MCF 10A (cell line): ENCODE measurements at places on chromosomes 2 and 18.

- peaks cover 11% of the 10 kb centered on the region for H3K4me1 ChIP-seq
- no peak overlapping the region for H3K27ac ChIP-seq
- DNase-seq = no peak
- peaks cover 2% of the 10 kb centered on the region for H3K27me3 ChIP-seq
Observed at GRCh38 chr2:85783796-85784195, 30.0 kb downstream of the ATOH8 start.

DNA sequence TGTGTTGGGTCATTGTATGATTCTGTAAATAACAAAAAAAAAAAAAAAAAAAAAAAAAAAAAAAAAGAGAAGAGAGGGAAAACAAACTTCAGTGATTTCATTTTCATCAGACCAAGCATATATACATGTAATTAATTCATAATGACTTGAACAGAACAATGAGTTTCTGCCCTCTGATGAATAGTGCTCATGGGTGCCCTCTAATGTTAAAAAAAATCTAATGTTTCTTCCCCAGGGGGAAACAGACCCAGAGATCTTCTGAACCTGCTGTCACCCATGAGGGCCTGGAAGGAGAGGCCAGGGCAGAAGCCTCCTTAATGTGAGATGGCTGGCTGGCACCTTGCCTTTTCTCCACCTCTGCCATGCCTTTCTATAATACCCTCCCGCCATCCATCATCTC lies 289.2 kb downstream of the ZNF521 start:
- H3K27me3 ChIP-seq = no peaks in the 10 kb centered on the region
- DNase-seq = peak; percentile 1
- no peak overlapping the region for H3K4me3 ChIP-seq

GRCh38 chr2:212328136-212328535 lies 210.5 kb downstream of the ERBB4 start:
- H3K36me3 ChIP-seq = no peaks in the 10 kb centered on the region
- no peak overlapping the region for H3K27ac ChIP-seq
- H3K4me1 ChIP-seq = no peaks in the 10 kb centered on the region
- no peak overlapping the region for H3K4me3 ChIP-seq
- peaks cover 14% of the 10 kb centered on the region for H3K27me3 ChIP-seq
- no peak for DNase-seq

GRCh38 chr2:168916331-168916675 lies 15.2 kb downstream of the G6PC2 start:
- H3K4me3 ChIP-seq = no peak overlapping the region
- DNase-seq = no peak
- H3K4me1 ChIP-seq = peaks cover 5% of the 10 kb centered on the region
- H3K27ac ChIP-seq = no peak overlapping the region
- H3K27me3 ChIP-seq = peaks cover 61% of the 10 kb centered on the region
- H3K36me3 ChIP-seq = no peaks in the 10 kb centered on the region

DNA sequence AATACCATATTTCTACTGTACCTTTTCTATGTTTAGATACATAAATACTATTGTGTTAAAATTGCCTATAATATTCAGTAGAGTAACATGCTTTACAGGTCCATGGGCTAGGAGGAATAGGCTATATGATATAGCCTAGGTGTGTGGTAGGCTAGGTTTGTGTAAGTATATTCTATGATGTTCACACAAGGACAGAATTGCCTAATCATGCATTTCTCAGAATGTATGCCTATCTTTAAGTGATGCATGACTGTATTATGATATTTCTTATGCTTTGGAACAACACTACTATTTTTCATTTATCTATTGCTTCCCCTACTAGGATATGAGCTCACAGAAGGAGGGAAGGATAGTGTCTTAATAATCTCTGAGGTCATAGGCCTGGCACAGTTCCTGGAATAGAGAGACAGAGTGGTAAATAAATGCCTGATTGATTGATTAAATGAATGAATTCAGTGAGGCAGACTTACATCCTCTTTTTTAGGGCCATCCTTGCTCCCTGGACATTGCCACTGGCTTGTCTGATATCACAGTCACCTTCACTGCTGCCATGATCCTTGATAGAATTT lies 121.0 kb downstream of the MYO3B start:
- H3K36me3 ChIP-seq = no peaks in the 10 kb centered on the region
- no peak for DNase-seq
- no peak overlapping the region for H3K27ac ChIP-seq
- no peaks in the 10 kb centered on the region for H3K4me1 ChIP-seq
- no peak overlapping the region for H3K4me3 ChIP-seq

GRCh38 chr18:77300579-77300978 lies 50.9 kb downstream of the GALR1 start:
- H3K4me3 ChIP-seq = no peak overlapping the region
- no peak overlapping the region for H3K27ac ChIP-seq
- no peak for DNase-seq

DNA sequence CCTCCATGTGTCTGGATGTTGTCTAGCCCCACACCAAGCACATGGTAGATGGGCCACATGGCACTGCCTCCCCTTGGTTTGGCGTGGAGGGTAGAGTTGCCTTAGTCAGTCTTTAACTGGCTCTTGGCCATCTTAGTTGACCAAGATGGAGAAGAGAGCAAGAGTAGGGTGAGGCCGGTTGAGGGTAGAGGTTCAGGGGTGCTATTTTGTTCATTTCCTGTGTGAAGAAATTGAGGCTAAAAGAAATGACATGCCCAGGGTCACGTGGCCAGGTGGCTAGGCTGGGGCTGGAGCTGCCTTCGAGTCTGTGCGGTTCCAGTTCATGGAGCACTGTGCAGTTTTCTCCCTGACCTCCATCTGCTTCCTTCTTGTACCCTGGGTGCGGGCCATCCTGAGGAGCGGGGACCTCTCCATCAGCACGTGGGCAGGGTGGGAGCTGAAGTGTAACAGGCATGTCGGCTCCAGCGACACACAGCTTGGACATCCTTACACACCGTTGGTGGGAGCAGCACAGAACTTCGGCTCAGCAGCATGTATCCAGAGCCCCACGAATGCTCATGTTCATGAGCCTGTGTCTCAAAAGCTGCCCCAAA lies 213.2 kb downstream of the GBX2 start:
- no peaks in the 10 kb centered on the region for H3K4me1 ChIP-seq
- H3K36me3 ChIP-seq = peaks cover 14% of the 10 kb centered on the region
- H3K27ac ChIP-seq = no peak overlapping the region

- H3K4me1 ChIP-seq = peaks cover 36% of the 10 kb centered on the region
- DNase-seq = peak; percentile 62
- H3K36me3 ChIP-seq = no peaks in the 10 kb centered on the region
- H3K4me3 ChIP-seq = no peak overlapping the region
- H3K27ac ChIP-seq = peak overlapping the region; percentile 87
- no peaks in the 10 kb centered on the region for H3K27me3 ChIP-seq
Observed at GRCh38 chr2:212843409-212844199, 305.0 kb upstream of the ERBB4 start.

DNA sequence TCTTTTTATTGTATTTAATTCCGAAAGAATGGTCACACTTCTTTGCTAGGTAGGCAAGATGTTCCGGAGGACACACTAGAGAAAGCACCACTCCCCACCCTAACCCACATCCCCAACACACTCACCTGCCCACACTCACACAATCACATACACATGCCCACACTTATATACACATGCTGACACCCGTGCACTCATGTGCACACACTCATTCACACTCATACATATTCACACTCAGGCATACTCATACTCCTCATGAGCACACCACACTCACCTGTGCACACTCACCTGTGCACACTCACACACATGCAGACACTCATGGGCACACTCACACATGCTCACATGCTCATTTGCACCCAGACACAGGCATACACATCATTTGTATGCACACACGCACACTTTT lies 21.4 kb downstream of the DIPK1C start:
- H3K27me3 ChIP-seq = no peaks in the 10 kb centered on the region
- DNase-seq = no peak
- H3K27ac ChIP-seq = no peak overlapping the region
- no peaks in the 10 kb centered on the region for H3K36me3 ChIP-seq
- no peaks in the 10 kb centered on the region for H3K4me1 ChIP-seq

DNA sequence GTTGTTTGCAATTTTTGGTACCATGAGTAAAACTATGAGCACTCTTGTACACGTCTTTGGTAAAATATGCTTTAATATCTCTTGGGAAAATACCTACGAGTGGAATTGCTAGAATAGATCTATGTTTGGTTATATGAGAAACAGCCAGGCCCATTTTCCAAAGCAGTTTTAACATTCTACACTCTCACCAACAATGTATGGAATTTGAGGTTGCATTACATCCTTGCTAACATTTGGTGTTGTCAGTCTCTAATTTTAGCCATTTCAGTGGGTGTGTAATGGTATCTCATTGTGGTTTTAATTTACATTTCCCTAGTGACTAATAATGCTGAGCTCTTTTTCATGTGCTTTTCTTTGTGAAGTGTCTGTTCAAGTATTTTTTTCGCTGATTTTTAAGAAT lies 118.9 kb upstream of the TCF4 start:
- H3K4me1 ChIP-seq = no peaks in the 10 kb centered on the region
- H3K27ac ChIP-seq = no peak overlapping the region
- H3K4me3 ChIP-seq = no peak overlapping the region
- DNase-seq = no peak

- no peak for DNase-seq
- H3K36me3 ChIP-seq = no peaks in the 10 kb centered on the region
- H3K27me3 ChIP-seq = no peaks in the 10 kb centered on the region
- H3K27ac ChIP-seq = no peak overlapping the region
Observed at GRCh38 chr2:132731441-132731840, 61.4 kb upstream of the LYPD1 start.

GRCh38 chr18:75246721-75247610 lies 36.4 kb downstream of the TSHZ1 start:
- H3K27me3 ChIP-seq = no peaks in the 10 kb centered on the region
- H3K36me3 ChIP-seq = no peaks in the 10 kb centered on the region
- peak; percentile 14 for DNase-seq

- no peak overlapping the region for H3K4me3 ChIP-seq
- peaks cover 14% of the 10 kb centered on the region for H3K4me1 ChIP-seq
- no peaks in the 10 kb centered on the region for H3K36me3 ChIP-seq
- DNase-seq = no peak
- H3K27ac ChIP-seq = no peak overlapping the region
Observed at GRCh38 chr2:157256626-157257025, 879 bp upstream of the GALNT5 start.

DNA sequence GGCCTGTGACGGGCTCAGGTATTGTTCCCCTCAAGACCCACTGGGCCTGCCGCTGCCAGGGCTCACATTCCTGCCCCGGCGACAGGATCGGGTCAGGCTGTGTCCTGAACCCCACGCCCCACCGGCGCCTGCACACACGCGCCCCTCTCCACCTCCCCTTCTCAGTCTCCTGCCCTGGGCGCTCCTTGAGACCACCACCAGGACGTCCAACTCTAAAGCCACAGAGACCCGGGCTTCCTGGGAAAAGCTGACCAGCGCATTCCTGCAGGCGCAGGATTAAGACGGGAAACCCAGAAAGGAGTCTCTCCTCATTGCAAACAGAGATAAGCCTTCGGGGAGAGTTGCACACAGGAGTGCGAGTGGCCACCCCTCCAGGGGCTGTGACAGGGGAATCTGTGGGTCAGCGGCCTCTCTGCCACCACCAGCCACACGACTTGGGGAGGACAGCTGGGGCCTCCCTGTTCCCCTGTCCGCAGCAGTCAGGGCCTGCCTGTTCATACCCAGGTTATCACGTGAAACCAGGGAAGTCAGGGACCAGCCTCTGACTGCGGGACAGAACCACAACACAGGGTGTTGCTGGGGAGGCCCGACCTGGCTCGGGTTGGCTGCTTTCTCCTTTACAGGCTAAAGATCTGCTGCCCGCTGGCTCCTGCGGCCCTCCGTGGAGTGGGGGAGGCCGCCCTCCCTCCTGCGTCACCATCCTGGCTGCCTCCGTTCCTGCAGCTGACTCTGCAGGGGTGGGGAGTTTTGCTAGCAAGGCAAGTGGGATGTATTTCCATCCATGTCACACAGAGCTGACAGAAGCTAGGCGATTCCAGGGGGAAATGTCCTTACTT lies 88.8 kb downstream of the ZCCHC2 start:
- H3K4me1 ChIP-seq = peaks cover 6% of the 10 kb centered on the region
- no peak overlapping the region for H3K27ac ChIP-seq
- no peak for DNase-seq
- H3K36me3 ChIP-seq = no peaks in the 10 kb centered on the region
- H3K27me3 ChIP-seq = peaks cover 54% of the 10 kb centered on the region

- H3K36me3 ChIP-seq = no peaks in the 10 kb centered on the region
- no peaks in the 10 kb centered on the region for H3K4me1 ChIP-seq
- H3K4me3 ChIP-seq = no peak overlapping the region
- H3K27me3 ChIP-seq = no peaks in the 10 kb centered on the region
- no peak for DNase-seq
- no peak overlapping the region for H3K27ac ChIP-seq
Observed at GRCh38 chr2:126306539-126306938, 349.4 kb upstream of the GYPC start.

DNA sequence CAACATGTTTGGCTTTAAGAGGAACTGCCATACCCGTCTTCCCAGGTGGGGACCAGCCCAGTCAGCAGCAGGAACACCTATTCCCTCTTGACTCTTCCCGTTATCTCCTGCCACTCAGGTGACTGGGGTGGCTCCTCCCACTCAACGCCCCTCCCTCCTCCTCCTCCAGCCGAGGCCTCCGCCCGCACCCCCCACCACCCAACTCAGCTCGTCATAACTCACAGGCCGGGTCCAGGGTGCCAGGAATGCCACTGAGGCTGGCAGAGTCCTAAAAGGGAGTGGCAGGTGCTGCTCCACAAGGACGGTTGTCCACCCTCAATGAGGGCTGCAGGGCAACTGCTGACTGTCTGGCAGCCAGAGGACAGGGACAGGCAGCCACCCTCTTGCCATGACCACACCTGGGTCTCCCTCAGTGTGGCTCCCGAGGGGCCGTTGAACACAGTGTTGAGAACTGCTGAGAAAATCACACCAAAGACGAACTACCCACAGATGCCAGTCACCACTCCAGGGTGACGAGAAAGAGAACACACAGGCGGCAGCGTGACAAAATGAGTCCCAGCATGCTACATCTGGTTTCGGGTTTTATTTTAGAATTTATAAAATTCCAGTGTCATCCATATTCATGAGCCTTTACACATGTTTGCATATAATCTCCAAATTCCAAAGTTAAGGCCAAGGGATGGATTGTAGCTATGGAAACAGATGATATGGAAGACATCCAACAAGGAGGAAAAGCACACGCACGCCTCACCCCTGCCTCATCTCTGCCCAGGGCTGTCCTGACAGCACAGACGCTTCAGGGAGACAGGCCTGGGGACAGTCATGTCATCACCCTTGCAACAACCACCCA lies 38.5 kb downstream of the ANO7 start:
- H3K36me3 ChIP-seq = peaks cover 74% of the 10 kb centered on the region
- no peak for DNase-seq
- peak overlapping the region; percentile 16 for H3K27ac ChIP-seq
- H3K4me1 ChIP-seq = peaks cover 11% of the 10 kb centered on the region

GRCh38 chr2:100801402-100801801 lies 18.5 kb upstream of the NPAS2 start:
- H3K27me3 ChIP-seq = no peaks in the 10 kb centered on the region
- peak overlapping the region; percentile 36 for H3K27ac ChIP-seq
- H3K36me3 ChIP-seq = no peaks in the 10 kb centered on the region
- no peak overlapping the region for H3K4me3 ChIP-seq
- DNase-seq = no peak

GRCh38 chr2:73307720-73308119 lies 14.4 kb upstream of the EGR4 start:
- DNase-seq = no peak
- no peak overlapping the region for H3K4me3 ChIP-seq
- H3K27me3 ChIP-seq = peaks cover 73% of the 10 kb centered on the region
- no peaks in the 10 kb centered on the region for H3K36me3 ChIP-seq
- H3K4me1 ChIP-seq = no peaks in the 10 kb centered on the region
- H3K27ac ChIP-seq = no peak overlapping the region
